Testis (tissue), 5 donors: ENCODE measurements at places on chromosomes 5 and 9. TPM values are rescaled to one million over a fixed set of nuclear protein-coding genes. Genes with fewer than 3 reads are reported as not detected.

Gene PKN3
- 4.2 TPM for polyA plus RNA-seq

Gene SPATA24
- polyA plus RNA-seq, result 185 TPM

Gene WDR36
- 11.6 TPM for polyA plus RNA-seq

Gene SPAG8
- 81.5 TPM for polyA plus RNA-seq

Gene VCAN
- 22.8 TPM for polyA plus RNA-seq

Gene LRRC19
- 0.38 TPM for polyA plus RNA-seq

Gene TMEM141
- 80.4 TPM for polyA plus RNA-seq

Gene OTULINL
- polyA plus RNA-seq, result 10.2 TPM

Gene FRMD3
- polyA plus RNA-seq, result 12.5 TPM

Gene TXNDC8
- 16.7 TPM for polyA plus RNA-seq

Gene PNPLA7
- 4.2 TPM for polyA plus RNA-seq

Gene GNPDA1
- polyA plus RNA-seq, result 53.4 TPM

Gene NRG2
- polyA plus RNA-seq, result 4.8 TPM

Gene SECISBP2
- 145 TPM for polyA plus RNA-seq

Gene PCDHGB3
- 0.74 TPM for polyA plus RNA-seq

Gene CDC20B
- polyA plus RNA-seq, result 2.8 TPM

Gene KCNIP1
- 5.9 TPM for polyA plus RNA-seq

Gene FAM120A
- 39.3 TPM for polyA plus RNA-seq
